ENCODE measurements at places on chromosomes 5 and 9.

DNA sequence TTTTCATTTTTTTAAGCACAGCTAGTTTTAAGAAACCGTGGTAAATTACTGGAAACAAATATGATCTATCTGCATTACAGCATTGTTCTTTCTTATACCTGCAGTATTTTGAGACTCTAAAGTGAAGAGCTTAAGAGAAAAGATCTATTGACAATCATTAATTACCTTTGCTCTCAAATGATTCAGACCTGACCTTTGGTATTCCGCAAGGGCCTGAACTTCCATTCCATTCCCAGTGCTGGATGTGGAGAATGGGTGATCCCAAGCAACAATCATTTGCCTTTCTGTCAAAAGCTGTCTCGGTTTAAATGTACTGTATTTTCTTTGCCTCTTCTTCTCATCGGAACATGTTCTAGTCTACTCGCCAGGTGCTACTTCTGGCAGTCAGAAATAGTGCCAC is 18.9 kb downstream of the NREP start:
- no peak overlapping the region for H3K4me3 ChIP-seq
- peaks cover 17% of the 10 kb centered on the region for H3K4me1 ChIP-seq
- H3K27ac ChIP-seq, result no peak overlapping the region
- peaks cover 2% of the 10 kb centered on the region for H3K27me3 ChIP-seq
- no peak for DNase-seq
- no peaks in the 10 kb centered on the region for H3K36me3 ChIP-seq

DNA sequence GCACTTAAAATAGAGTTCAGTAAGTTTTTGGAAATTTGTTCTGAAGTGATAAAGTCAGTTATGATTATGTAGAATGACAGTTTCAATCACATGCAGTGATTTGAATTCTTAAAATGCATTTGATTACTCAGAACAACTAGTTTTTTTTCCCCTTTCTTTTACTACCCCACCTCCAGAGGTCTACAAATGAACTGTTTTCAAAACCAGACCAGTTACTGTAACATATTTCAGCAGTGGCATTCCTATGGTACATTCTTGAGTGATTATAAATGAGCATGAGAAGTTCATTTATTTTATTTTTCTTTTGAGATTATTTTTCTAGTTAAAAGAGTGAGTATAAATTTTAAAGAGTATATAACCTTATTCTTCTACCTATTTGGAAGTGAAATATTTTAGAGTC is 71.6 kb downstream of the NNT start:
- H3K27me3 ChIP-seq, result no peaks in the 10 kb centered on the region
- peaks cover 40% of the 10 kb centered on the region for H3K36me3 ChIP-seq
- DNase-seq, result no peak
- no peak overlapping the region for H3K27ac ChIP-seq
- no peaks in the 10 kb centered on the region for H3K4me1 ChIP-seq

DNA sequence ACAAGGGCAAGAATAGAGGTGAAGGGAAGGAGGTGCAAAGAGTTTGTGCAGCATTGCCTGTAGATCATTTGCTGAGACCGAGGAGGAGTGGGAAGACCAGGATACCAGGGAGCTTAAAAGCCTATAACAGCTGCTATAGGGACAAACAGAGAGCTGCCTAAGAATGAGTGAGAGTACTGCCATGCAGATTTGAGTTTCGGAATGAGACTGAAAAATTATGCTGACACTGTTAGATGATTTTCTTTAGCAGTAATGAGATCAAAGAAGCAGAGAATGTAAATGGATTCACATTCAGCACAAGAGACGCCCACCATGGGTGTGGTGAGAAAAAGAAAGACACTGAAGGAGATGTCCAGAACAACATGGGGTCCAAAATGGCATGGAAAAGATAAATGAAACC is 69.7 kb downstream of the EPB41L4A start:
- H3K4me3 ChIP-seq, result no peak overlapping the region
- no peaks in the 10 kb centered on the region for H3K27me3 ChIP-seq
- no peaks in the 10 kb centered on the region for H3K4me1 ChIP-seq
- DNase-seq, result no peak
- H3K27ac ChIP-seq, result no peak overlapping the region

GRCh38 chr5:143036146-143036927 is 266.2 kb downstream of the ARHGAP26 start:
- peak overlapping the region; percentile 53 for H3K27ac ChIP-seq
- H3K4me1 ChIP-seq, result peaks cover 17% of the 10 kb centered on the region
- no peak for DNase-seq
- no peaks in the 10 kb centered on the region for H3K36me3 ChIP-seq

GRCh38 chr9:89896806-89897340 is 292.1 kb downstream of the GADD45G start:
- DNase-seq, result no peak
- H3K27ac ChIP-seq, result no peak overlapping the region
- H3K4me1 ChIP-seq, result peaks cover 3% of the 10 kb centered on the region
- no peaks in the 10 kb centered on the region for H3K36me3 ChIP-seq
- peaks cover 10% of the 10 kb centered on the region for H3K27me3 ChIP-seq

- DNase-seq, result no peak
- peaks cover 91% of the 10 kb centered on the region for H3K4me1 ChIP-seq
- H3K4me3 ChIP-seq, result peak overlapping the region; percentile 85
- peak overlapping the region; percentile 86 for H3K27ac ChIP-seq
- no peaks in the 10 kb centered on the region for H3K27me3 ChIP-seq
- H3K36me3 ChIP-seq, result peaks cover 57% of the 10 kb centered on the region
Measured at GRCh38 chr5:172172912-172173563, 15.0 kb downstream of the STK10 start.

- no peak overlapping the region for H3K4me3 ChIP-seq
- DNase-seq, result no peak
- peaks cover 23% of the 10 kb centered on the region for H3K36me3 ChIP-seq
- H3K27ac ChIP-seq, result no peak overlapping the region
Measured at GRCh38 chr9:100197553-100197952, 98.5 kb downstream of the INVS start.

DNA sequence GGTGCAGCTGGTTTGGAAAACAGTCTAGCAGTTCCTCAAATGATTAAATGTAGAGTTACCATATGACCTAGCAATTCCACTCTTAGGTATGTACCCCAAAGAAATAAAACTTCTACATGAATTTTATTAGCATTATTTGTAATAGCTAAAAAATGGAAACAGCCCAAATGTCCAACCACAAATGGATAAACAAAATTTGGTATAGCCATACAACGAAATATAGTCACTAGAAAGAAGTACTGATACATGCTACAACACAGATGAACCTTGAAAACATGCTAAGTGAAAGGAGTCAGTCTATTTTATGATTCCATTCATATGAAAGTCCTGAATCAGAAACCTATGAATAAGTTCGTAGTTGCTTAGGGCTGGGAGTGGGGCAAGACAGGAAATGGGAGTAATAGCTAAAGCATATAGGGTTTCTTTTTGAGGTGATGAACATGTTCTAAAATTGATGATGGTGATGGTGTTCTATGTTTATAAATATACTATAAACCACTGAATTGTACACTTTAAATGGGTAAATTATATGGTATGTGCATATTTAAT is 6.3 kb downstream of the GDF9 start:
- DNase-seq, result no peak
- H3K4me3 ChIP-seq, result no peak overlapping the region
- peaks cover 2% of the 10 kb centered on the region for H3K27me3 ChIP-seq
- no peak overlapping the region for H3K27ac ChIP-seq
- no peaks in the 10 kb centered on the region for H3K36me3 ChIP-seq
- H3K4me1 ChIP-seq, result no peaks in the 10 kb centered on the region

DNA sequence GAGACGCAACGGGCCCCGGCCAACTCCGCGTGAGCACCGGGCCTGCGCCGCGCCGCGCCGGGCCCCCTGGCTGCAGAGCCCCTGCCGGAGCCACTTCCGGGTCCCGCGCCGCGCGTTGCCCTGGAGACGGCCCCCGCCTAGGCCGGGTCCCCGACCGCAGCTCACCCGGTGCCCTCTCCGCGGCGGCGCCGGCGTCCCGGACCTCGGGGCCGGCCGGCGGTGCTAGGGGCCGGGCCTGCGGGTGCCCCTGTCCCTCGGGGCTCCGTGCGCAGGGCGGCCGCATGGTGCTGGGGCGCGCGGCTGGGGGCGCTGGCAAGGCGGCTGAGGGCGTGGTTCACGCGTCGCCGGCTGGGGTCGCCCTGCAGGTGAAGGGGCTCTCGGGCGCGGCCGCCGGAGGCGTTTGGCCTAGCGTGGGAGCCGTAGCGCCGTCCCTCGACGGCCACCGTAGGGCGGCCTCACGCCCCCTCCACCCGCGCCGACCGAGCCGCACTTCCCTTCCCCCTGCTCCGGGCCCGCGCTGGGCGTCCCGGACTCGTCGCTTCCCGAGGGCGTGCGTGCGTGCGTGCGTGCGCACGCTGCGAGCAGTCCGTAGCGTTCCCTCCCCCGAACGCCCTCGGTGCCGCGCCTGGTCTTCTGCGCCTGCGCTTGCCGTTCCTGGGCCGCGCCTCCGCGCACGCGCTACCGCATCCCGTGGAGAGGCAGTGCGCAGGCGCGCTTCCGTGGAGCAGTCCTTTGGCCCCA is at the start of gene TMEM250:
Gene TMEM250 (minus strand): TSS at position 556 of the 741 bp plus-strand sequence. CDS start 1,975 bp downstream, outside the sequence.
- H3K36me3 ChIP-seq, result peaks cover 14% of the 10 kb centered on the region
- peak; percentile 96 for DNase-seq
- peak within 1 kb of the TSS; percentile 74 for H3K27ac ChIP-seq
- peak within 1 kb of the TSS; percentile 81 for H3K4me3 ChIP-seq

DNA sequence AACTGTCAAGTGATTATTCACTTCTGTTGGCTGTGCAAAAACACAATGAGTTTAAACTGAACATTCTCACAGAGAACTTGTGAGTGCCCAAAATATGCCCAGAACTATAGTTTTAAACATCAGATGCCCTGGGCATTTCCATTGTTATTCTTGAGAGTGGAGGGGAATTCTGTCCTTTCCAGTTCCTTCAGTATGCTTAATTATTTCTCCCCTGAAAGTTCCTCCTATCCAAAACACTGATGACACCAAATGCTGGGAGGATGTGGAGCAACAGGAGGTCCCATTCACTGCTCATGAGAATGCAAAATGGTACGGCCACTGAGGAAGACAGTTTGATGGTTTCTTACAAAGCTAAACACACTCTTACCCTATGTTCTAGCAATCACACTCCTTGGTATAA is 55.5 kb downstream of the ROR2 start:
- DNase-seq, result no peak
- H3K27me3 ChIP-seq, result peaks cover 22% of the 10 kb centered on the region
- no peaks in the 10 kb centered on the region for H3K36me3 ChIP-seq
- no peak overlapping the region for H3K27ac ChIP-seq
- H3K4me3 ChIP-seq, result no peak overlapping the region

GRCh38 chr9:110936719-110937452 is 101.4 kb downstream of the LPAR1 start:
- H3K36me3 ChIP-seq, result no peaks in the 10 kb centered on the region
- H3K27me3 ChIP-seq, result peaks cover 2% of the 10 kb centered on the region
- DNase-seq, result no peak
- H3K4me1 ChIP-seq, result peaks cover 5% of the 10 kb centered on the region
- no peak overlapping the region for H3K27ac ChIP-seq

GRCh38 chr5:166788050-166788449 is 1503.4 kb upstream of the WWC1 start:
- no peaks in the 10 kb centered on the region for H3K4me1 ChIP-seq
- H3K27me3 ChIP-seq, result no peaks in the 10 kb centered on the region
- no peak overlapping the region for H3K27ac ChIP-seq
- DNase-seq, result no peak
- H3K36me3 ChIP-seq, result no peaks in the 10 kb centered on the region

- no peaks in the 10 kb centered on the region for H3K36me3 ChIP-seq
- no peak overlapping the region for H3K4me3 ChIP-seq
- H3K4me1 ChIP-seq, result no peaks in the 10 kb centered on the region
- no peak overlapping the region for H3K27ac ChIP-seq
- DNase-seq, result no peak
- H3K27me3 ChIP-seq, result no peaks in the 10 kb centered on the region
Measured at GRCh38 chr5:36045895-36046294, 20.8 kb downstream of the UGT3A2 start.

GRCh38 chr9:15965246-15965745 is 412.5 kb downstream of the CCDC171 start:
- DNase-seq, result no peak
- no peaks in the 10 kb centered on the region for H3K36me3 ChIP-seq
- H3K27me3 ChIP-seq, result no peaks in the 10 kb centered on the region
- H3K27ac ChIP-seq, result no peak overlapping the region

GRCh38 chr9:7739595-7739994 is 60.0 kb downstream of the DMAC1 start:
- no peaks in the 10 kb centered on the region for H3K36me3 ChIP-seq
- H3K4me3 ChIP-seq, result no peak overlapping the region
- H3K27me3 ChIP-seq, result peaks cover 8% of the 10 kb centered on the region
- H3K4me1 ChIP-seq, result no peaks in the 10 kb centered on the region
- H3K27ac ChIP-seq, result no peak overlapping the region

DNA sequence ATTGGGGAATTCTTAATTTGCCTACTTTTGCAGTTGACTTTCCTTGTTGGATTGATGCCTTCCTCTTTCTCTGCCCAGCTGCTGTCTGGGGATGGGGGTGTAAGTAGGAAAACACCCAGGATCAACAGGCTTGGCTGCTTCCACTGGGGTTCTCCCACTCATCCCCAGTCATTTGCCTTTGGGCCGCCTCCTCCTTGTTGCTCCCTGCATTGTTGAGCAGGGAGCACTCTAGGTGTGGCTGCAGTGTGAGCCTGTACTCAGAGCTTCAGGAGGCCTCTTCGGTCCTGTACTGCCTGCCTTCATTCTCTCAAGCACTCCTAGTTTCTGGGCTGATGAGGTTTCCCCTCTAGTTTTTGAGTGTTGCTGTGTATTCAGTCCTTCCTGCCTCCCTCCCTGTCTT is 12.1 kb downstream of the RHOBTB3 start:
- H3K4me3 ChIP-seq, result no peak overlapping the region
- H3K27ac ChIP-seq, result no peak overlapping the region
- H3K36me3 ChIP-seq, result no peaks in the 10 kb centered on the region
- H3K4me1 ChIP-seq, result peaks cover 18% of the 10 kb centered on the region
- no peaks in the 10 kb centered on the region for H3K27me3 ChIP-seq

DNA sequence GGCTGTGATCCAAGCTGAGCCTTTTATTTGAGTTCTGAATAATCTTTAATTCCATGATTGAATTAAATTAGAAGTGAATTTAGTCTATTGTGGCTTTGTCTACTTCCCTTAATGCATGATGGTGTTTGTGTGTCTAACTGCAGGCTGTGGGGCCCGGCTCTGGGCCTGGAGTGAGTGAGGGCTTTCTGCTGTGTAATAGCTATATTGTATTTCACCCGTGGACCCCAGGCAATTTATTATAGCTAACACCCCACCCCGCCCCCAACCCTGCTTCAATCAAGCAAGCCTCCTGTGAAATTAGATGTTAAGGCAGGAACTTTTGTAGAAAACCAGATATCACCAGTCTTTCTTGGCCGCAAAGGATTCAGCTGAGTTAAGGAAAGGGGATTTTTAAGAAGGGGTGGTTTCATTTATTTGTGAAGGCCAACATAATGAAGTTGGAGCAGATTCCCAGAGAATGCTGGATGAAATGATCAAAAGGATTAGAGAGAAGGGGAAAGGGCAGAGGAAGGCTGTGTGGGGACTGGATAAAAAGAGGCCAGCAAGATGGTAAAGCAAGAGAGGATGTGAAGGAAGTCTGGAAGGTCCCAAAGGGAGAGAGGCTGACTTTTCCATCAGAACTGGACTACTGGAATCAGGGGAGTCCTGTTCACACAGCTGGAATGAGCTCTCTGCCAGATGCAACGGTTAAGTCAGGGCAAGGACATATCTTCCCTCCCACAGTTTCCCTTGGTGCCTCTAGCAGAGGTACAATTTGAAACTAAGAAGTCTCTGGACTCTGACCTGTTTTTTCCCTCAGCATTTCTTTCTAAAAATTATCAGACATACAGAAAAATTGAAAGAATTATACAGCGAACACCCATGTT is 125.3 kb upstream of the SAP30L start:
- H3K4me1 ChIP-seq, result no peaks in the 10 kb centered on the region
- no peak for DNase-seq
- H3K27ac ChIP-seq, result no peak overlapping the region

- peak overlapping the region; percentile 4 for H3K27ac ChIP-seq
- H3K36me3 ChIP-seq, result peaks cover 59% of the 10 kb centered on the region
- no peak for DNase-seq
- no peaks in the 10 kb centered on the region for H3K27me3 ChIP-seq
- peaks cover 12% of the 10 kb centered on the region for H3K4me1 ChIP-seq
Measured at GRCh38 chr5:34923694-34924461, 5.5 kb upstream of the DNAJC21 start.

Data from activated B cell treated with CpG ODN at 0.5 μM for 24 hours (primary cell).